Activated T-cell treated with anti-CD3 and anti-CD28 coated beads for 4 hours (primary cell): ENCODE measurements at places on chromosomes 2 and 18.

- no peak for DNase-seq
These were observed 45.9 kb downstream of the AGAP1 start for GRCh38 chr2:235539773-235540172.

DNA sequence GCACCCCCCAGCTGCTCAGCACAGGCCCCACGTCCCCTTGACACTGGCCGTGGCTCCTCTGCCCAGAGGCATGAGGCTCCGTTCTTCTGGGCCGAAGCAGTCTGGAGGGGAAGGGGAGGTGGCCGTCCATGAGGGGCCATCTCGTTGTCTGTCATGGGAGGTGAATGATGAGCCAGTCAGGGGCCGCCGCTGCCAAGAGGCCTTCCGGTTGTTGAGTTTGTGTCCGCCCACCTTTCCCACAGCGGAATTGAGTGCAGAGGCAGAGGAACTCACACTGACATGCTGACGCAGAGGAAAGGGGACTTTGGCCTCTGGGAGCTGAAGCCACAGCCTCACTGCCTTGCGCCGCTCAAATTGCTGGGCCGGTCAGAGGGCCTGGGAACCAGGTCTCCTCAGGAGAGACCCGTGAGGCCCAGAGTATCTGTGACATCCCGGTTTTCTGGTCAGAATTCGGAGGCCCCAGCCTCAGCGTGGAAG, 268.4 kb downstream of the ATAD2B start:
- DNase-seq, result no peak

DNA sequence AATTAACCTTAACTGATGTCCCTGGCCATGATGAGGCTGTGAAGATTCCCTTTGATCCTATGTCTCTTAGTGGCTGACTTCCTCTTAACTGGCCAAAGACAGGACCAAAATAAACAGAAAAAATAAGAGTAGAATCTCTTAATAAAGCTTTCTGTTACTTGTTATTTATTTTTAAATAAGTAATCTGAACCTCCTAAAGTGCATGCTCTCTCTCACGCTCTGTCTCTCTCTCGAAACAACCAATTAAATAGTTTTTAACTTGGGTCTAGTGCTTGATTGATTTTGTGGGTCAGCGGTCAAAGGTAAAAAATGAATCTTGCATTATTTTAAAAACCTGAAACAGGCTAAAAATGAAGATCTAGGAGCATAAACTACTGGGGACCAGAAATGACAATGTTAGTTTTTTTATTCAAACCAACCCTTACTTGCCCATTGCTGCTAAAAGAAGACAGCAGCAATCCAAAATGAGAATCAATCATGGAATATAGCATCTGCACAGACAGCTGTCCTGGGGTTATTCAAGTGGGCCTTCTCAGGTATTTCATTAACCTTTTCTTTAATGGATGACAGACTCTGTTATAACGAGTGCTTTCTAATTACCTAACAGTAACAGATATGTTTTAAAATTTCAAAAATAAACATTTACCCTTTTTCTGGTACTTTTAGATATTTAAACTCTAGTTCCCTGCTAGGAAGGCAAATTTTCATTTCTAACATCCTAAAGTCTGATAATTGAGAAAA, 11.2 kb downstream of the GAREM1 start:
- no peak for DNase-seq

DNA sequence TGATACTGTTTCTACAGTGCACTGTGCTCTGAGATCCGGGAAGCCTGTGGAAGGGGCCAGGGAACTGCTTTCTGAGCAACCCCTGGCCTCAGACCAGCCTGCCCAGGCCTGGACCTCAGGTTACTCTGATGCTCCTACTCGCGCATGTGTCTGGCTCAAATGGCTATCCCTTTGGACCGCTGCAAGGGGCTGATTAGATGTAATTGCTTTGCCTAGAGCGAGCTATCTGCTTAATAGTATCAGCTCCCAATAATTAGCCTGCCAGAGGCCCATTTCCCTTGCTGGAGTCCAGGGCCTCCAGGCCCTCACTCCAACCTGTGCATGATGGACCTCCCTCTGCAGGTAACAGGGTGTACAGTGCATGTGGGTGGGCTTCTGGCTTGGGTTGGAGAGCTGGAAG, 7.2 kb upstream of the KCNK3 start:
- DNase-seq, result no peak

GRCh38 chr2:208311321-208311720, 45.3 kb downstream of the PIKFYVE start:
- no peak for DNase-seq

DNA sequence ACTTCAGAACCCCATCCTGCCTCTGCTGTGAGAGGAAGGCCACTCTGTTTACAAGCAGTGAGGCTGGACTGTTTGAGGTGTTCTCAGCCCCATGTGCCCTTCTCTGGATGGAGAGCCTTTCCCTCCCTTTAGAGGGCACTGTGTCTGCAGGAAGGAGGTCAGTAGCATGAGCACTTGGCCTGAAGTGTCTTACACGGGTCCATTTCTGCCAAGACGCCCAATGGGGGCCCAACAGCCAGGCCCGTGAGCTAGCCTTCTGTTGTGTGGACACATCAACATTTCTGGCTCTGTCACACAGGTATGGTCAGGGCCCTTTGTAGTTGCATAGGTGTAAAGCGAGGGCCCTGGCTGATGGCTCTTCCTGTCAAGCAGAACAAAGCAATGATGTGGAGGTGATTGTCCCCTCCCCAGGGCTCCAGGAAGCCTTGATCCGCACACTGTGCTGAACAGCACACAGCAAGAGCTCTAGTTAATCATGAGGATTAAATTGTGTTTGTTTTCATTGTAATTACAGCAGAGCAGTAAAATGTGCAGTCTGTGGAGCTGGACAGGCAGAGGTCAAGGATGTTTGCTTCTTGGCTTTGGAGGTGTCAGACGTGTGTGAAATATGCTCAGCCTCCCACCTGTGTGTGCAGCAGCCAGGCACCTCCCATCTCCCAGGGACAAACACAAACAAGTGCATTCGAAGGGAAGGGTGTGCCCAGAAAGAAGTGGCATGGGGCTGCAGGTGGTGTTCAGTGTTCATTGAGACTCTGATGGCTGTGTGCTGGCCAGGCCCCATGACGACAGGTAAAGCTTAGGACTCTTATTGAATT, 132.1 kb downstream of the SH3RF3 start:
- DNase-seq, result no peak

DNA sequence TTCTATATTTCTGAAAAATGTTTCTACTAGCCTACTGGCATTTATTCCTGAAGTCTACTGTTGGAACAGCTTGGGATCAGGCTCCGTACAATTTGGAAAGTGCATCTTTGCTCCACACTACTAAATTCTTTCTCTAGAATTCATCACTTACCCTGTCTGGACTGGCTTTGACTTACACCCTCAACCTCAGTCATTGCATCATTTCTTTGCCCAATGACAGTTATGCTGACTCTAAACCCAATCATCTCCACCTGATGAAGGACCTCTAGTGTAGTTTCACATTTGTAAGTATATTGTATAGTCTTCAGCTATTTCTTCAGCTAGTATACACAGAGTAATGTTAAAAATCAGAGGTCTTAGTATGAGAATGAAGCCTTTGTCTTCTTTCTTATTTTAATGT, 359.6 kb upstream of the MC4R start:
- no peak for DNase-seq

- DNase-seq, result no peak
These were observed 283.2 kb downstream of the INSIG2 start for GRCh38 chr2:118371515-118371914.

DNA sequence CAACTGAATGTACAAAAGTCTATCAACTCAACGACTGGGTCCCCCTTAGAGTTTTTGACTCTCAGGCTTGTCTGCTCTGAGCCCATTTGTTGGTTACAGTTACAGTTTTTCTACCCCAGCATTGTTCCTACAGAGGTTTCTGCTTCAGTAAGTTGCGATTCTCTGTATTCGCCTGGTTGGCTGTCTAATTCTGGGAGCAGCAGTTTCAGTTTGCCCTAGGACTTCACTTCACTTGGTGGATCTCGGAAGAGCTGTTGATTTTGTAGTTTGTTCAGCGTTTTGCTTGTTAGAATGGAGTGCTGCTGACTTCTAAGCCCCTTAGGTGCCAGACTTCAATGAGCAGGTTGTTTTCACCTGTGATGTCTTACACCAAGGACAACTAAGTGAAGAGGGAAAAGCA, 296.5 kb upstream of the EPAS1 start:
- DNase-seq, result no peak

DNA sequence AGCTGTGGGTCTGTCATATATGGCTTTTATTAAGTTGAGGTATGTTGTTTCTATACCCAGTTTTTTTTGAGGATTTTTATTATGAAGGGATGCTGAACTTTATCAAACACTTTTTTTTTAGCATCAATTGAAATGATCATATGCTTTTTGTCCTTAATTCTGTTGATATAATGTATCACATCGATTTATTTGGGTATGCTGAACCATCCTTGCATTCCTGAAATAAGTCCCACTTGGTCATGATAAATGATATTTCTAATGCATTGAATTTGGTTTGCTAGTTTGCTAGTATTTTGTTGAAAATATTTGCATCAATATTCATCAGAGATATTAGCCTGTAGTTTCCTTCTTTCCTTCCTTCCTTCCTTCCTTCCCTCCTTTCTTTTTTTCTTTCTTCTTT, 22.5 kb upstream of the CWC22 start:
- DNase-seq, result no peak

- no peak for DNase-seq
These were observed 77.1 kb upstream of the TGFA start for GRCh38 chr2:70630761-70631160.

- DNase-seq, result no peak
These were observed 182.6 kb downstream of the GRB14 start for GRCh38 chr2:164438490-164439205.

- no peak for DNase-seq
These were observed 29.3 kb downstream of the FHOD3 start for GRCh38 chr18:36326771-36327170.

- no peak for DNase-seq
These were observed 11.6 kb upstream of the PTPN2 start for GRCh38 chr18:12895626-12896025.

DNA sequence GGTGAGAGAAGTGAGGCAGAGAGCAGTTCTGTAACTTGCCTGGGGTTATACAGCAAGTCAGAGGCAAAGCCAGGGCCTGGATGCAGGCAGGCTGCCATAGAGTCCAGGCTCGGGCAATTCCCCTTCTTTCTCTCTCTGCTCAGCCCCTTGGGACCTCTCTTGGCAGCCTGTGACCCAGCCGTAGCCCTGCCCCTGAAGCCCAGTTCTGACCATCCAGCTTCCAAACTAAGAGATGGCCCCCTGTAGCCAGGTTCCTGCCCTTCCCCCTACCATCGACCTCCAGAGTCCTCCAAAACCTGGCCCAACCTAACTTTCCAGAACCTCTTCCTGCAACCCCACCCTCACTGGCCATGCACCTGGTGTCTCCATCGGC, 201.2 kb downstream of the CTIF start:
- no peak for DNase-seq

- DNase-seq, result no peak
These were observed 364.6 kb downstream of the OSR1 start for GRCh38 chr2:18993756-18994338.

DNA sequence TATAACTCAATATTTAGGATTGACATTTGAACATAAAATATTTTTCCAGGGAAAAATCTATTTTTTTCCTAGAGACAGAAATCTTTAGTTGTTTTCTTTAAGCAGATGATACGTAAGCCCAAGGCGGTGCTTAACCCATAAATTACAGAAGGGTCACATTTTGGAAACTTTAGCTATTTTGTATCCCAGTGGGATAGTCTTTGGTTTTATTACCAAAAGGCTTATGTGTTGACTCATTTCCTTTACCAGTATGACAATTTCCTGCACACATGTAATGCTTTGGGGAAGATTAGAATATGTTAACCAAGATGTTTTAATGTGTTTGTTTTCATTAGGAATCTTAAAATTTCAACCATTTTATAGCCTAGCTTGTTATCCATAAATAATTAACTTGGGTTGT, 24.8 kb downstream of the DYNC1I2 start:
- no peak for DNase-seq

DNA sequence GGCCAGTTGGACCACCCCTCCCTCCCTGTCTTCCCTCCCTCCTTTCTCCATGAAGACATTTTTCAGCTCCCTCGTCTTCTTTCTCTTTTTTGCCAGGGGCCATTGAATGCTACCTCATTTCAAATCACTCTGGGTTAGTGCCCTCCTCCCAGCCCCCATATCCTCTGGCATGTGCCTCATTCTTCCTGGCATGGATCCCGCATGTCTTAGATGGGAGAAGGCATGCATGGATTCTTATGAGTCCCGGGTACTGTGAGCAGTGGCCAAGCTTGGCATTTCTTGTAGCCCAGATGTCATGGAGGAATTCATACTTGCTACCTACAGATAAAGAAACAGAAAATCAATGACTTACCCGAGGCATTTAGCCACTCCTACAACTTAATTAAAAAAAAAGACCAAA, 9.0 kb upstream of the HAAO start:
- no peak for DNase-seq

DNA sequence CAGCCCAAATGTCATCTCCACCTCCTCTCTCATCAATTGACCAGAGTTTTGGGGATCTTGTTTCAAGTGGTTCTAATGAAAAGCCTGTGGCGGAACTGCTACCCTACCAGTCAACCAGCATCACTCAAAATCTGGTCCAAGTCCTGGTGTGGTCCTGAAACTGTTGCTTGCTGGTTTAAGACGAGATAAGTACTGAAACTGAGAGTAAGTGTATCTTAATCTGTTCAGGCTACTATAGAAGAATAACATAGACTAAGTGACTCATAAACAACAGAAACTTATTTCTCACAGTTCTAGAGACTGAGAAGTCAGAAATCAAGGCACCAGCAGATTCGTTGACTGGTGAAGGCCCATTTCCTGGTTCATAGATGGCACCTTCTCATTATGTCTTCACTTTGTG, 879 bp upstream of the GALNT5 start:
- DNase-seq, result no peak

DNA sequence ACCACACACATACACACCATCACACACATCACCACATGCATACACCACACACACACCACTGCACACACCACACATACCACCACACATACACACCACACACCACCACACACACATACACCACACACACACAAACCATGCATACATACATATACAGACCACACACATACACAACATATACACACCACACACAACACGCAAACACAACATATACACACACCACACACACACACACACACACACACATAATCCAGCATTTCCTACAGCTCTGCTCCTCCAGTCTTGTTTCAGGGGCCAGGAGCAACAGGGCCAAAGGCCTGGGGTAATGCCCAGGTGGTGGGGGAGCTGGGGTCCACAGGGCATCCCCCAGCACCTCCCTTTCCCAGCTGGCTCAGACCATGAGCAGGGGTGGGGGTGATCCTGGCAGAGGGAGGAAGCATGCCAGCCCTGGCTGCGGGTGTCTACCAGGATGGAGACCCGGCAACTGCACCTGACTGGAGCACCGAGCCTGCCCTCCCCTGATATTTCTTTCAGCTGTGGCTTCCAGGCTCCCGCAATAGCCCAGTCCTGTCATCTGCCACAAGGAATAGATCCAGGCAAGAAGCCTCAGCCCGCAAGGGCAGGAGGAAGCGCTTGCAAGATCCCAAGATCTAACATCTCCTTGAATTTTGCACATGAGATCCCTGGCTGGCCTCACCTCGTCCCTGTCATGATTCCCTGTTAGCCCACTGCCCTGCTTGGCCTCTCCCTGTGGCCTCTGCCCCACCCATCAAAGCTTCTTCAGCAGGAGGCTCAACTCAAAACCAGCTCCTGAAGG, 196.9 kb downstream of the TNS1 start:
- DNase-seq, result no peak

- DNase-seq, result no peak
These were observed 86.2 kb upstream of the RAB6C start for GRCh38 chr2:129893244-129893643.

- no peak for DNase-seq
These were observed 136.2 kb downstream of the LCLAT1 start for GRCh38 chr2:30583204-30583749.
